ENCODE measurements at places on chromosomes 16 and 17. TPM values are rescaled to one million over a fixed set of nuclear protein-coding genes. Genes with fewer than 3 reads are reported as not detected.

- DNase-seq, result no peak
Observed at GRCh38 chr16:89961920-89962319, 13.4 kb downstream of the DEF8 start.

- no peak for DNase-seq
Observed at GRCh38 chr16:76988526-76988925, 202.5 kb upstream of the MON1B start.

DNA sequence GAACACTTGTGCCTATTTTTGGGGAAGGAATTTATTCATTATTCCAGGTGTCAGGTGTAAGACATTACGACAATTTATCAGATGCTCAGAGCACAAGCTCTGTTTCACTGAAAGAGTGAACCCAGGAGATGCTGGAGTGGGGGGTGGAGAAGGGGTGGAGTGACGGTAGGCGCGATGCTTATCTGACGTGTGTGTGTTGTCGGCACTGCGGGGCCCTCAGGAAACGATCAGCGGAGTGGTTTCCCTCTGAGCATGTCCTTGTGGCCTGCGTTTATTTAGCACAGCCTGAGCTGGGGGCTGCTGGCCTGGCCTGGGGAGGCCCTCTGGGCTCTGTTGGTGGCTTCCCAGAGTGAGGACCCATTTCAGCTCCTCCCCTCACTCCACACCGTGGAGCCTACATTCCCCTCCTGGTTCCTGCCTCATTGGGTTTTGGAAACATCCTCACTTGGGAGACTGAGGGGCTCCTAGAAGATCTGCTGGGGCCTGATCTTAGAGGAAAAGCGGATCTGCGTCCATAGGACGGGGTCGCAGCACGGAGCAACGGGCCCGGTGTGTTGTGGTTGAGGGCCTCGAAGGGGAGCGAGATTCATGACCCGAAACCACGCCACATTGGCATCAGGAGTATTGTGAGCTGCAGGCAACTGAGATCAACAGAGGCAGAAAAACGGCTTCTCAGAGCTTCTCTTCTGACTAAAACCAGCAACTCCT is 19.0 kb upstream of the GNG13 start:
- DNase-seq, result no peak

DNA sequence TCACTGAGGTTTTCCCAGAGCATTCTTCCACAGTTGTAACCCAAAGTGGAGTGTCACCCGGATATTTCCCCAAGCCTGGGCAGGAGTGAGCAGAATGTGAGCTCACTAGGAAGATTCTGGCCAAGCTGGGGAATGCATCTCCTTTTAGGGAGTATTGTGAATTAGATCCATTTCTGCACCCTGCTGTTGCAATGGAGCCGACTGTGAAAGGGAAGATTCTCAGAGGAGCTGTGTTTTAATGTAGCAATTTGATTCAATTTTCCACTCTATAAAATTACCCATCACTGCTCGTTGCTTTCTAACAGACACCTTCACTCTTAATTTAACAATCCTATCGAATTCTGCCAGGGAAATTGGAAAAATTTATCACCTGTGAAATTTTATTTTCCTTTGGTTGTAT is 70.8 kb downstream of the SNX11 start:
- no peak for DNase-seq

- no peak for DNase-seq
Observed at GRCh38 chr17:58041161-58041560, 34.1 kb upstream of the SRSF1 start.

The PRKCA gene
- total RNA-seq, result 22.5 TPM

The ZNF423 gene
- 14.8 TPM for total RNA-seq

GRCh38 chr16:55297910-55298479 is 26.0 kb upstream of the IRX6 start:
- no peak for DNase-seq

All from lung (tissue), 17 donors.